ENCODE measurements at places on chromosomes 3 and 15.

DNA sequence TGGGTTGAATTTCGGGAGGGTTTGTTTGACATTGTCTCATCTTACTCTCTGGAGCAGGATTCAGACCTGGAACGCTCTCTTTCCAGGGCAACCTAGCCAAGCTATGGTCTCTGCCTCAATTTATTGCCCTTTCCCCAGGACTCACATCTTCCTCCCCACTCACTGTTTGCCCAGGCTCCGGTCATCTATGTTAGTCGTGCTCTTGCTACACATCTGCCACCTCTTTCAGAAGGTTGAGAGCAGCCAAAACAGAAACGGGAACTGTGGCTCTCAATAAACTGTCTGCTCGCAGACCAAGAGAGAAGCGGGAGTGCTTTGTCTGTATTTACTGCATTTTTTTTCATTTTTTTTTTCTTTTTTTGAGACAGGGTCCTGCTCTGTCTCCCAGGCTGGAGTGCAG is 81.6 kb downstream of the ST6GAL1 start:
- DNase-seq, result no peak

GRCh38 chr3:186457236-186457635 is 86.9 kb downstream of the CRYGS start:
- DNase-seq, result no peak

DNA sequence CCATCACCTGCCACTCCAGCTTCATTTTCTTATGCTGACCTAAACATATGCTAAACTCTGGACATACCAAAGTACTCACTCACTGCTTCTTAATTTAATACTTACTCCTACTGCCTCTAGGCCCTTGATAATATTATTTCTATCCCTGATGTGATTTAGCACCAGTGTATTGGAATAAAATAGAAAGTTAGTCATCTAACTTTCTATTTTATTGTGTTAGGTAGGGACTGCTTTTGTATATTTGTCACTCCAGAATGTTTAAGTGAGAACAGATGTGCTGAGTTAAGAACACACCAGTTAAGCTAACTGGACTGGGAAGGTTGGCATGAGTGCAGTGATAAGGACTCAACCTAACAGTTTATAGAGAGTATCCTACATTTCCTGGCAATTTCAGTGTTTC is 6.5 kb upstream of the CLDN16 start:
- DNase-seq, result no peak

GRCh38 chr15:101694261-101694660 is 30.0 kb downstream of the TARS3 start:
- no peak for DNase-seq

DNA sequence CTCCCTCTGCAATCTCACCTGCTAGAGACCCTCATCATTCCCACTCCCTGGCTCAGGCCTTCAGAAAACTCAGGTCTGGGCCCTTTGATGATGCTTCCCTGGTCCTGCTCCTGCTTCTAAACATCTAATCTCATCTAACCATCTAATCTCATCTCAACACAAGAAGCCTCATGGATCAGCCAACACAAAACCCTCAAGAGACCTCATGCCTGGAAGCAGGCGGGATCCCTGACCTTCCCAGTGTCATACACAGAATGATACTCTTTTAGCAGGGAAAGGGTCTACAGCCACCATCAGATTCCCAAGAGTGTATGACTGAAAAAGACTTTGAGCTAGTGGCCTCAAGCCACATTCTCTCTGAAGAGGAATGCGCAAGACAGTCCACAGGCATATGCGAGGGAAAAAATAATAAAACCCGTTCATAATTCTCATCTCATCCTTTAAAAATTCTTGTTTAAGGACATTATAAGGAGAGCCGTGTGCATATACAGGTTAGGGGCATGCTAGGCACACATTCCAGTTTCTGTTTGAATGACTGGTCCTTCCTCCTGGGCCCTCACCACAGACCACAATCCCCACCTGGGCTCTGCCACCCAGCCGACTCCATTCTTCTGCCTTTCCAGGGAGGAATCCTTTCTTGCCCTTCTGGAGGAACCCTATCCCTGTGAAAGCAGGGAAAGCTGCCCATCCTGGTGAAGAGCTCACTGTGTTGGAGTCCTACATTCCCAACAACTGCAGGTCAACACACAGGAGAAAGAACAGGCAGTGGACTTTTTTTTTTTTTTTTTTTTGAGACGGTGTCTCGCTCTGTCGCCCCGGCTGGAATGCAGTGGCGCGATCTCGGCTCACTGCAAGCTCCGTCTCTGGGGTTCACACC is 2.2 kb downstream of the ZXDC start:
- no peak for DNase-seq

DNA sequence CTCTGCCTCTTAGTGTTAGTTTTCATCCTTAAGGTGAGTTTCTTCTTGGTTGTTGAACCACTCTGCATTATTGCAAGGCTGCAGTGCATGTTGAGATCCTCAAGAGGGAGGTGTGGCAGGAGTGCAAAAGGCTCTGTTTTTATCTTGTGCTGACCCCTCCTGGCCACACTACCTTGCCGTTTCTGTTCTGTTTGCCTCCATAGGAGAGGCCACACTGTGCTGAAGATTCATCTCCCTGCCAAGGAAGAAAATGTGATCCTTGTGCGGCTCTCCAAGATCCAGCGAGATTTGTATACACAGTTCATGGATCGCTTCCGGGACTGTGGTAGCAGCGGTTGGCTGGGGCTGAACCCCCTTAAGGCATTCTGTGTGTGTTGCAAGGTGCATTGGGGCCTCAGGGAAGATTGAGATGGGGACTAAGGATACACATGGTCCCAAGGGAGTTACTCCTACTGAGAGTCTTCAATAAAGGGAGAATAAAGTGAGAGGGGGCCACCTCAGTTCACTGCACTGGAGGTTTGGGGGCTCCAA is 33.0 kb upstream of the TEX264 start:
- DNase-seq, result no peak

- no peak for DNase-seq
Observed at GRCh38 chr3:159766563-159767185, 222.0 kb upstream of the IL12A start.

- no peak for DNase-seq
Observed at GRCh38 chr15:47412802-47413201, 304.5 kb upstream of the SEMA6D start.

DNA sequence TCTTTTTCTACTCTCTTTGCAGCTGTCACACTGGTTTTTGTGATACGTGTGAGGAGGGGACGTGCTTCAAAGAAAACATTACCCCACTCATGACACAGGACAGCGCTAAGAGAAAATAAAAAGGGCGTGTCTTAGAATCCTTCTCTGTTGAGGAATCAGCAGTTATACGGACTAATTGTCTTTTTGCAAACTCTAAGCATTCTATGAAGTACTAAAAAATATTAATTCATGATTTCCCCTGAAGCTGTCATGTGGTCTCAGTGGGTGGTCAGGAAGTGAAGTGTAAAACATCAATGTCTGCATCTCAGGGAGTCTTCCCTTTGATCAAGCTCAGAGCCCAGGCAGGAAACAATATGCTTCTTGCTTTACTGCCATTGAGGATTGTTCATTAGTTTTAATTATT is 117.5 kb upstream of the CRBN start:
- DNase-seq, result no peak

- DNase-seq, result peak; percentile 54
Observed at GRCh38 chr3:74267588-74268184, 346.8 kb downstream of the CNTN3 start.

- no peak for DNase-seq
Observed at GRCh38 chr15:72341361-72341760, 21.4 kb upstream of the CELF6 start.

DNA sequence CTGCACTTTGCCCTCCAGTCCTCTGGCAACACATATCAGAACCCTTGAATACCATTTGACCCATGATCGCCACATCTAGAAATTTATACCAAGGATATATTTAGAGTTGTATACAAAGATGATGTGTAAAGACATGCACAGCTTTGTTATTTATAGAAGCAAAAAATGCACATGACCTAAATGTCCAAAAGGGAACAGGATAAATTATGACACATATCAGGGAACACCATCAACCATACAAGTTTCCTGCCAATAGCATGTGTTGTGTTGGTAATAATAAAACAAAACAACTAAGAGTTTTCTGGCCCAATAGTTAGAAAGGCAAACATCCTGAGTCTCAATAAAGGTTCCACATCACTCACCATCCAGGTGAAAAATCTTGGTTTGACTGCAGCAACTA is 51.5 kb downstream of the AAGAB start:
- no peak for DNase-seq

DNA sequence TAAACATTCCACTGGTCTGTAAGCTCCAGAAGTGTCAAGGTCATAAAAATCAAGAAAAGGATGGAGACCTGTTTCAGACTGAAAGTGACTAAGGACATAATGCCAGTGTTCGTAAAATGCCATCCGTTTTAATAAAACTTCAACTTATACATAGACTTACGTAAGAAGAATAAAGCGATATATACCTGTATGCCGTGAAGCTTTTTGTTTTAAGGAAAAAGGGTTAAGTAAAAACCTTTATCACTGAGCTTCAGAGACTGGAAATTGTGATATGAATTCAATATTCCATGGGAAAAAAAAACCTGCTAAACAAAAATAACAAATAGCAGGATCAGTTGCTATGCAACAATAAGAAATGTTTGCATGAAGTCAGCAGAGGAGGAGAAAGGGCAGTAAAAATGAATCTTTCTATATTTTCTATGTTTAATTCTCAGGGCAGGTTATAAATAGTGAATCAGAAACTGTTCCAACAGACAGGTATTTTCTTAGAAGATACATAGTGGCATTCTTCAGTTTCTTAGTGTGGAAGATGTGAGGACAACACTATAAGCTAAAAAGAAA is 42.5 kb downstream of the CHSY1 start:
- no peak for DNase-seq

- DNase-seq, result no peak
Observed at GRCh38 chr3:15815696-15816095, 17.9 kb upstream of the ANKRD28 start.

- DNase-seq, result no peak
Observed at GRCh38 chr3:67118122-67118521, 120.0 kb downstream of the KBTBD8 start.

DNA sequence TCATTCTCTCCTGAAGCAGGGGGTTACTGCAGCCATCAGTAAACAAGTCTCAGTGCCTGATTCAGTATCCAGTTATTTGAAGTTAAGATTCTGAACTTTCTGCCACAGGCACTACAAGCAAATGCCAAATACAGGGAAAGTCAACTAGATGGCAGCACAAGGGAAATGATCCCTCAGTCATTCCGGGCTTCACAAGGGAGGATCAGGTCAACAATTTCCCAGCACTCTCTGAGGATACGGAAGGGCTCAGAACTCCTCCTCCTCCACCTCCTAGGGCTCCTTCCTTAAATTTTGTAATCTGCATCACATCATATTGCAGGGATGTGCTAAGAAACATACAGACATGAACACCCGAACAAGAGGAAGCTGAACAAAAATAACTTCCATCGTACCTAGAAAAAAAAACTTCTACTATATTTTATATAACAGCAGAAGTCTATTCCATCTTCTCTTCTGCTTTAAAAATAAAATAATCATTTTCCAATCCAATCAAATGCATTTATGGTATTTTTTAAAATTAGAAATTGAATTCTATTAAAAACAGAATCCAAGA is 187.1 kb downstream of the FMN1 start:
- DNase-seq, result no peak

- DNase-seq, result no peak
Observed at GRCh38 chr3:59908701-59909100, 858.9 kb upstream of the CFAP20DC start.

DNA sequence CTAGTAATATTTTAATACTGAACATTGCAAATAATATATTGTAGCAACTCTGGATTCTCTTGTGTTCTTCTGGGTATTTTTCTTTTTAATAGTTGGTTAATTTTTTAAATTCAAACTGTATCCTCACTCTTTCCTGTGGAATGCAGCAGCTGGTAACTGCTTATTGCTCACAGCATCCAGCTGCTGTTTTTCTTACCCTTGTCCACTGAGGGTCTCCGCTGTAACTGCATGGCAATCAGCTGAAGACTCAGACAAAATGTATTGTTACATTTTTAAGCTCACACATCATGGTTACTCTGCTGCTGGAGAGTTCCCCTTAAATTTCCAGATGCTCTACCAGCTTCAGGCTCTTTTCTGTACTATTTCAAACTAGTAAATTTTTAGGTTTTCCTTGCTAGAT is 227.6 kb downstream of the MBNL1 start:
- DNase-seq, result no peak

- peak; percentile 4 for DNase-seq
Observed at GRCh38 chr15:52682781-52683180, 3.6 kb upstream of the ATOSA start.

- no peak for DNase-seq
Observed at GRCh38 chr3:125602752-125603649, 7.7 kb upstream of the OSBPL11 start.

DNA sequence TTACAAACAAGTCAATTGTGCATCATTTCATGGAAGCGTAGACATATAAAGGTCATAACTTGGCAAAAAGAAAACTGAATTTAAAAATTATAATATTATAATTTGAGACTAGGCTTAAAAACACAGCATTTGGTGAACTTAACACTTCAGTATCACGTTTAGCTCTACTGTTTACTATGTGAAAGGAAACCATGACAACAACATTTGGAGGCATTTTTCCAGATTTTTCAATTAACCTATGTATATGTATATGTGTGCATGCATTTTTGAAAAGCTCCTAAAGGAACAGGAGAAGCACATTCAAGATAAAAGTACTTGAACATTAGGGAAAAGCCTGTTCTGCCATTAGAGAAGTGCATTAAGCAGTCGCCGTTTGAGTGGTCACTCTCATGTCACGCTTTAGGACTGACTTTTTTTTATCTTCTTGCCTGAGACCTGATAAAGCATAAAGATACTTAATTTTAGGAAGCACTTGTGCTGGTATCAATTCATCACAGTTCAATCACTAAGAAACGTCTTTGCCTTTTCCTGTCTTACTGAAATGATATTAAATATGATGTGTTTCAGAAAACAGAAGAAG is 156.0 kb downstream of the NAALADL2 start:
- DNase-seq, result no peak

DNA sequence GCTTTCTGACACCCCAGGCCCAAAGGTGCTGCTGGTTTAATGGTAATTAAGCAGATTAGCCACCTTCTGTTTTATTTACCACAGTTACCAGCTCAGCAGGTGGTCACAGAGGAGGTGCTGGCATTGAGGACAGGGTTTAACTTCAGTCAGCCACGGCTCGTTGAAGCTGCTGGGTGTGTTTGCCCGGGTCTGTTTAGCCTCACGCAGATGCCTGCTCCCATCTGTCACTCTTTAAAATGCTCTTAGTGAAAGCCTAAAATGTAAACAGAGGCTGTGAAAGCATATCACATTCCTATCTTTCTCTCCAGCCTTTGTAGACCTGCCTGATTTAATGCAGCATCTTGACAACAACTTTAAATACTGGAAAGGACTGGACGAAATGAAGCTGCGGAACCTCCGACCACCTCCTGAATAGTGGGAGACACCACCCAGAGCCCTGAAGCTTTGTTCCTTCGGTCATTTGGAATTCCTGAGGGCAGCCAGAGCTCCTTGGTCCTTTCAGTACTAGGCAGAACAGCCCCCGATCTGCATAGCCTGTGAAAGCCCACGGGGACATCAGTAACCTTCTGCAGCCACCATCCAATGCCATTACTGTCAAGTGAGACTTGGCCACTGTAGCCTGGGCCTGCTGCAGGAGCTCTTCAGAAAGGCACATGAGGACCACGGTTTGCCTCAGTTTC is 156.0 kb downstream of the PDE8A start:
- DNase-seq, result no peak
